ENCODE measurements at places on chromosomes 1 and 21.

DNA sequence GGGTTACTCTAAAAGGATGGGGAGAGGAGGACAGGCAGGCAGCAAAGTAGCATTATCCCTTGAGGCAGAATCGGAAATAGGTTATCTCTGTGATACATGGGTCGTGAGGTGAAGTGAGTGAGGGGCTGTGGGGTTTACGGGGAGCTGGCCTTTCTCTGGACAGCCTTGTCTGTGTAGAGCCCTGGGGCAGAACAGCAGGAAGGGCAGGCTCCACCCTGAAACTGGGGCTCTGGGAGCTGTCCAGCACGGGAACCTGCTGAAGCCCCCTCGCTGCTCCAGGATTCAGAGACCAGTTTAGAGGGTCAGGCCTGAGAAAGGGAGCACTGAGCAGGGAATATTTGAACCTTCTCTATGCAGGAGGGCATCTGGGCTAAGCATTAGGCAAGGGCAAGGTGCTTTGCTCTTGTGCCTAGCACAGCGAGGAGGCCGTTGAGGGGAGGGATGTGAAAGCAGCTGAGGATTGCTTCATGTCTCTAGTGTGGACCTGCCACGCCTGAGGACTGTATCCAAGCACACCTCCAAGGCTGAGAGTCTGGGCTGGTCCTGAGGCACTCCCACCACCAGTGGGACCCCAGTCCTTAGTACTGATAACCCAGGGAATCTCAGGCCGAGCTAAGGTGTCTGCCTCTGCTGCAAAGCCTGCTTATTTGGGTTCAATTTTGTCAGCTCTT is 55.8 kb downstream of the NAV1 start:
- DNase-seq, result no peak

- DNase-seq, result no peak
Measured at GRCh38 chr1:91683598-91683951, 182.9 kb downstream of the CDC7 start.

GRCh38 chr1:53508991-53509666 is 49.9 kb downstream of the DMRTB1 start:
- no peak for DNase-seq

GRCh38 chr1:106995970-106996369 is 60.5 kb upstream of the PRMT6 start:
- DNase-seq, result no peak

DNA sequence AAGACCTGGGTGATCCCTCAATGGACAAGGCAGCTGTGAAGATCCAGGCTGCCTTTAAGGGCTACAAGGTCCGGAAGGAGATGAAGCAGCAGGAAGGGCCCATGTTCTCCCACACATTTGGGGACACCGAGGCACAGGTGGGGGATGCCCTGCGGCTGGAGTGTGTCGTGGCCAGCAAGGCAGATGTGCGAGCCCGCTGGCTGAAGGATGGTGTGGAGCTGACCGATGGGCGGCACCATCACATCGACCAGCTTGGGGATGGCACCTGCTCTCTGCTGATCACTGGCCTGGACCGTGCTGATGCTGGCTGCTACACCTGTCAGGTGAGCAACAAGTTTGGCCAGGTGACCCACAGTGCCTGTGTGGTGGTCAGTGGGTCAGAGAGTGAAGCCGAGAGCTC is 85.2 kb downstream of the TRIM11 start:
- DNase-seq, result no peak

DNA sequence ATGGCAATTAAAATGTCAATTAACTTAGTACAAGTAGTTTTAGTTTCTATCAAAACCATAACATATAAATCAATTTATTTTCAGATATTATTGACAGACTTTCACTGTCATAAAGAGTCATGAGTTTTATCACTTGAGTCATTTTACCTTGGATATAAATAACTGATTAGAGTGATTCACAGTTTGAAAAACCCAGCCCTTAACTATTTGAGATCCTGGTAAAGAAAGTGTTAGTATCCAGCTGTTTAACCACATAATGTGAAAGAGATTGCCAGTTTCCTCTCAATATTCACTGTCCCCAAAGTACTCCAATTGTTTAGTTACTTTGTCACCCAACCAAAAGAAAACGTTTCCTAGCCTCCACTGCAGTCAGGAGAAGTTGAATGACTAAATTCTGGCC is 91.3 kb downstream of the UCHL5 start:
- no peak for DNase-seq

DNA sequence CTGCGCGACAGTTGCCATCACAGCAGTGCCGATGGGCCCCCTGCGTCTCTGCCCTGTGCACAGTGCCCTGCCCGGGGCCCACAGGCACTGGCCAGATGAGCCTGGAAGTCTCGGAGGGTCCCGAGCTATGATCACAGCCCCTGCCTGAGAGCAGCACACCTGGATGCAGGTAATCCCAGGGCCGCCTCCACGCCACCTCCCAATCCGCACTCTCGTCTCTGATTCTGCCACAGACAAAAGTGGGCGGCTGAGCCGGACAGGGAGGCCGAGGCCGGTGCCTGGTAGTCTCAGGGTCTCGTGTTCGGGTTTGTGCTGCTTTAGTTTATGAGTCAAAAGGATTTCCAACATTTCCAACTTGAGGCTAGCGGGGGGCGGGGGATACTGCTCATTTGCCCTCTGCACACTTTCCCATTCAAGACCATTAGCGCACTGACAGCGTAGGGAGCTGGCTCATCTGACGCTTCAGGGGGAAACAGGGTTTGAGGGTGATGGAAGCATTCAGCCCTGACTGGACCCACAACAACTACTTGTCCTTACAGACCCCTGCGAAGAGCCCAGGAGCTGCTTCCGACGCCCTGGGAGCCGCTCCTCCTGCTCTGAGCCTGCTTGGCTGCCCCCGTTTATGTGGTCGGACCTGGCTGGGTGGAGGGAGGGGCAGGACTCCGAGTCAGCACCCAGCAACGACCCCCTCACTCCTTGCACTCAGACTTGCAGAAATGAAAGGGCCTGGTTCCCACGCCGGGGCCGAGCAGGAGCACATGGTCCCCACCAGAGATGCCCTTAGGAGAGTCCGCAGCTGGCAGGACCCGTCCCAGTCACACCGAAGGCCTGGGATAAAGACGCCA is 1.8 kb upstream of the TTC34 start:
- no peak for DNase-seq

GRCh38 chr1:228958741-228959140 is 223.5 kb downstream of the RHOU start:
- DNase-seq, result no peak

DNA sequence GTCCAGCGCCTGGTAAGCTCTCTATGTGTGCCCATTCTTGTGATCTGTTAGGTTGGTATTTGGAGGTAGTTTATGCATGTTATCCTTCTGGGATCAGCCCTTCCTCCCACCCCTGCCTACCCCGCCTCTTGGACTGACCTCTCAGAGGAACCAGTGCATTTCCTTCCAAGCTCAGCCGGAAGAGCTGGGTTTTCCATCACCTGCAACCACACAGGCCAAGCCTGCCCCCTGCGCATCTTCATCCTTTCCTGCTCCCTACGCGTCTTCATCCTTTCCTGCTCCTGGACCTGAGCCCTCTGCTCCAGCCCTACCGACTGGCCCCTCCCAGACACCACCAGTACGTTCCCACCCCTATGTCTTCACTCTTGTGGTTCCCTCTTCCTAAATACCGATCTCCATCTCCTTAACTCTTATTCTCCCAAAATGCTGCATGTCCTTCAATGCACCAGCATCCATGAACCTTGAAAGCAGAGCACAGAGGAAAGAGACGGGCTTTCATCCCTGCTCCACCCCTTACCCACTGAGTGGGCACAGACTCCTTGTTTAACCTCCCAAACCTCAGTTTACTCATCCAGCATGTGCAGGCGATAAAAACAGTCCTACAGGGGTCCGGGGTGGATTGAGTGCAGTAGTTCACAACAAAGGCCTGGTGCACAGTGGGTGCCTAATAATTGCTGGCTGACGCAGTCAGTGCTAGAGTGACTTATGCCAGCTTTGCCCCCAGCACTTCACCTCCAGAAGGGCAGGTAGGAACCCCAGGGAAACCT is 526.3 kb downstream of the MATN1 start:
- DNase-seq, result no peak

DNA sequence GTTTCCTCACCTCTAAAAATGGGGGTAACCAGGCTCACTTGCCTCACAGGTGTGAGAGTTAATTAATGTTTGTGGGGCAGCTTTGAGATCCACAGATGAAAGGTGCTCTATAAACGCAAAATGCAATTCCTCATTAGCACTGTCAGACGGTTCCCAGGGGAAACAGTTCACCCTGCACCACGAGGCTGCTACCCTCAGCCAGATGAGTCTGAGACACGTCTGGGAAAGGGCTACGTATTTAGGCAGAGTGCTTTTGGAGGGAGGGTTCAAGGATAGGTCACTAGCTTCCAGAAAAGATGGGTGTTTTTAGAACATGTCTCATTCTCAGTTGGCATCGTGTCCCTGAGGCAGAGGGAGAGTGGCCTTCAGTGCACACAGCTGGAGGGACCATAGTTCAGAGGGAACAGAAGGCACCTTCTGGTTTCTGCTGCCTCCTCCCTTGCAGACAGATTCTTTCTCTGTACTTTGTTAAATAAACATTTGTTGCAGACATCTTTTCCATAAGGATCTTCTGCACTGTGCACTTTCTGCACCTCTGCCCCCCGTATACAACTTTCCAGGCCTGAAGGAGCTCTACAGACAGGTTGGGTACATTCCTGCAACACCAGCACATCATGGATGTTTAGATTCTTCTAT is 139.9 kb downstream of the CLIC6 start:
- DNase-seq, result no peak

- DNase-seq, result no peak
Measured at GRCh38 chr21:42619841-42620240, 33.6 kb upstream of the PDE9A start.

- no peak for DNase-seq
Measured at GRCh38 chr21:43364261-43364510, 62.7 kb downstream of the SIK1 start.

- no peak for DNase-seq
Measured at GRCh38 chr1:100706856-100707255, 12.7 kb upstream of the VCAM1 start.
